Ureter (tissue), 1 donor: ENCODE measurements at places on chromosomes 7 and 10. TPM values are rescaled to one million over a fixed set of nuclear protein-coding genes. Genes with fewer than 3 reads are reported as not detected.

FOXP2 gene
- total RNA-seq, result 13.5 TPM

PNLIPRP1 gene
- not detected for total RNA-seq

HOXA10 gene
- total RNA-seq, result 15.3 TPM

TRPV6 gene
- total RNA-seq, result 27.7 TPM

GRID2IP gene
- 2.6 TPM for total RNA-seq

GHRHR gene
- total RNA-seq, result not detected

UPK3B gene
- total RNA-seq, result 111 TPM
